Fibroblast of the aortic adventitia (primary cell): ENCODE measurements at places on chromosomes 1 and 21.
A peak's percentile ranks its signal among the peaks of the same experiment; 100 is the strongest.

GRCh38 chr1:56777972-56778371 is 41.2 kb downstream of the FYB2 start:
- DNase-seq, result no peak

GRCh38 chr1:112356765-112357164 is 39.2 kb upstream of the CTTNBP2NL start:
- DNase-seq, result no peak

DNA sequence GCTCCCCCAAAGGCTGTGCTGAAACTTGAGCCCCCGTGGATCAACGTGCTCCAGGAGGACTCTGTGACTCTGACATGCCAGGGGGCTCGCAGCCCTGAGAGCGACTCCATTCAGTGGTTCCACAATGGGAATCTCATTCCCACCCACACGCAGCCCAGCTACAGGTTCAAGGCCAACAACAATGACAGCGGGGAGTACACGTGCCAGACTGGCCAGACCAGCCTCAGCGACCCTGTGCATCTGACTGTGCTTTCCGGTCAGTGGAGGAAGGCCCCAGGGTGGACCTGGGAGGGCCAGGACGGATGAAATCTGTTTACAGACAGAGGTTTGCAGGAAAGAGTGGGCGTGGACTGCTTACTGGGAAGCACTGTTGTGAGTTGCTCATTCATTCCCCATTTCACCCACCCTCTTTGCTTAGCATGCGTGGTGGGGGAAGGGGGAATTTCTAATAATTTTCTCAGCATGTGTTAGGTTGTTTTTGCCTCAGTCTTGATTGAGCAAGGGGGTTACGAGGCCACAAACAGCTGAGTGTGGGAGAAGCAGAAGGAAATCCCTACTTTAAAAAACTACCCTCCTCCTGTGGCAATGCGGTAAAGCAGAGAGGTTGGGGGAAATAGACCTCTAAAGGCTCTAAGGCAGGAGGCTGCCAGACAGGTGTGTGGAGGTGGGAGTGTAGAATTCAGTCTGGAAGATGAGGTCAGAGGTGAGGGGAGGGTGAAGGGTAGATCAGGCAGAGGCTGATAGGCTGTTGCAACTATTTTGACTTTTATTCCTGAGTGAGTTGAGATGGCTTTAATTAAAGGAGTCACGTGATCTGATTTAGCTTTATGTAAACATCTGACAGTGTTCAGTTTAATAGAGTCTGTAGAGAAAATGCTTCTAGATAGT is 1.3 kb downstream of the FCGR2A start:
- DNase-seq, result peak; percentile 14

DNA sequence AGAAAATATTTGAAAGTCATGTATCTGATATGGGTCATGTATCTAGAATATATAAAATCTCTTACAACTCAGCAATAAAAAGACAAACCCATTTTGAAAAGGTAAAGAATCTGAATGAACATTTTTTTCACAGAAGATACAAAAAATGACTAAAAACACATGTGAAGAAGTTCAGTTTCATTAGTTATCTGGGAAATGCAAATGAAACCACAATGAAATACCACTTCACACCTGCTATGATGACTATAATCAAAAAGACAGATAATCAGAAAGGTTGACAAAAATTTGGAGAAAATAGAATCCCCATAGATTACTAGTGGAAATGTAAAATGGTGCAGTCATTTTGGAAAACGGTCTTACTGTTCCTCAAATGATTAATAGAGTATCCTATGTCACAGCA is 631.0 kb downstream of the MRPL39 start:
- no peak for DNase-seq

- DNase-seq, result no peak
Observed at GRCh38 chr1:6168947-6169586, 11.1 kb downstream of the CHD5 start.

- DNase-seq, result no peak
Observed at GRCh38 chr1:5755552-5756125, 236.6 kb downstream of the NPHP4 start.

DNA sequence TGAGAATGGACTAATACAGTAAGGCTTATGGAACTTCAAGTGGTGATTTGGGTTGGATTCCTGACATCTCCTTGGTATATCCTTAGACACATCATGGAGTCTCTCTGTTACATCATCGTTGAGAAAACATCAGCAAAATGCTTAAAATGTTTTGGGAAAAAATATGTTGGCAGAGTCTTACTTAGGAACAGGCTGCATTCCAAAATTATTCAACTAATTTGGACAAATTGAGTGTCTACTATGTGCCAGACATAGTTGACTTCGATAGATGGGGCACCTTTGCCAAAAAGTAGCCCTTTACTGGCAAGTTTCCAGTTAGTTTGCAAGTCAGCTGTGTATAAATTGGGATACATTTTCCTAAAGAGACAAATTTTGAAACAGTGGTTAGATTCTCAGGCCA is 253.4 kb upstream of the ST6GALNAC5 start:
- no peak for DNase-seq

GRCh38 chr1:107862064-107862463 is 102.9 kb downstream of the VAV3 start:
- no peak for DNase-seq

DNA sequence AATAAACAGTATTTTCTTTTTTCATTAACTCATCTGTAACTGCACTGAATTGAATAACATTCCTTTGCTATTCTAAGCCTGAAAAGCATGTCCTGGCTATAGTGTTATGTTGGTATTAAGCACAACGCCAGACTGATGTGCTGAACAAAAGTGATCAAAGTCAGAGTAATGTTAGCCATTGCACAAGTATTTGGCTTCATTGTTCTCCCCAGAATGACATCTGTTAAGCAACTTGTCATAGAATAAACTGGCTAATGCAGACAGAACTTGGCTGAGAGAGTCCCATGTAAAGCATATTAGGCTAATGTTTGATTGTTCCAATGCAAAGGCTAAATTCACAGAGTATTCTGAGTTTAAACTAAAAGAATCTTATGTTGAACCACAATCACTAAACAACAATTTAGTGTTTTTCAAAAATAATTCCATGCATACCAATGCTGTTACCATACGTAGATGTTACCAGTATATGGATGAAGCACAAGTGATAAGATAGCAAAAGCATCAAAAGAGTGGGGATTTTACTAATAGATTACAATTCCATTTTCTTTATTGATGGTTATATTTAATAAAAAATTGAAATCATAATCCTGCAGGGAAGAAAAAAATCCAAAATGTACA is 235.3 kb upstream of the DMRTA2 start:
- peak; percentile 63 for DNase-seq

DNA sequence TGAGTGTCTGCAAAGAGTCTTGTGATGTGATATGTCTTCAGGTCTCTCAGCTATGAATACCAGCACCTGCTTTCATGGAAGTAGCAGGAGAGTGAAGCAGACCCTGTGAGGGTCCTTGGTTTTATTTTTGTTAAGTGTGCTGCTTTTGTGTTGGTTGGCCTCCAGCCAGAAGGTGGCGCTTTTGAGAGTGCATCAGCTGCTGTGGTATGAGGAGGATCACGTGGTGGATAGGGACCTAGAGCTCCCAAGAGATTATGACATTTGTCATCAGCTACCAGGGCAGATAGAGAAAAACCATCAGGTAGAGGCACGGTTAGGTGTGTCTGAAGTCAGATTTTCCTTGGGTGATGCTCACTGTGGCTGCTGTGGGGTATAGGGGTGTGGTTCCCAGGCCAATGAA is 1232.1 kb downstream of the MRPL39 start:
- no peak for DNase-seq

GRCh38 chr1:30000266-30000665 is 723.1 kb downstream of the MATN1 start:
- no peak for DNase-seq

- no peak for DNase-seq
Observed at GRCh38 chr1:193070942-193071341, 11.5 kb downstream of the RO60 start.

DNA sequence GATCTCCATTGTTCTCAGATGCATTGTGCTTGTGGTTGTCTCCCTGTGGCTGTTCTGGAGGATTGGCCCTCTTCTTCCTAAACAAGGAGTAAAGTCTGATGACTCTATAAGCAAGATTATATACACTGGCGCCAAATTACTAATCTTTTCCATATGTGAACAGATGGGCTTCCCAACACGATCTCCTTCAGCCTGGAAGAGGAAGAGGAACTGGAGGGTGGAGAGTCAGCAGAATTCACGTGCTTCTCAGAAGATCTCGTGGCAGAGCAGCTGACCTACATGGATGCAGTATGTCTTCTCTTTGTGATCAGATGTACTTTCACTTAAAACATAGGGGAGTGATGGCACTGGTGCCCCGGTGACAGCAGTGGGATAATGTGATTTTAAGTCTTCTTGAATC is 78.7 kb downstream of the RGL1 start:
- peak; percentile 51 for DNase-seq
